ENCODE measurements at places on chromosomes 11 and 22.

DNA sequence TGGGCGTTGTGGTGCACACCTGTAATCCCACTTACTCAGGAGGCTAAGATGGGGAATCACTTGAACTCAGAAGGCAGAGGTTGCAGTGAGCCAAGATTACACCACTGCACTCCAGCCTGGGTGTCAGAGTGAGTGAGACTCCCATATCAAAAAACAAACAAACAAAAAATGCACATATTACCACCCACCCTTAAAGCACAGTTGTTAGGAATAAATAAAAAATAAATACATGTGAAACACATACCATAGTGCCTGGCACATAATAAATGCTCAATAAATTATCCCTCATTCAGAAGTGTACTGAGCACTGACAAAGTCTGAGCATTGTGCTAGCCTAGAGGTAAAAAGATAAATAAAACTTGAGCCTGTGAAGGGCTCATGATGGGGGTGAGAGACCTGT, 9.0 kb upstream of the JAML start:
- DNase-seq: no peak

- DNase-seq: no peak
Measured at GRCh38 chr11:66454247-66454646, 12.5 kb upstream of the PELI3 start.

GRCh38 chr11:69771466-69771865, 3.7 kb downstream of the FGF4 start:
- DNase-seq: no peak

DNA sequence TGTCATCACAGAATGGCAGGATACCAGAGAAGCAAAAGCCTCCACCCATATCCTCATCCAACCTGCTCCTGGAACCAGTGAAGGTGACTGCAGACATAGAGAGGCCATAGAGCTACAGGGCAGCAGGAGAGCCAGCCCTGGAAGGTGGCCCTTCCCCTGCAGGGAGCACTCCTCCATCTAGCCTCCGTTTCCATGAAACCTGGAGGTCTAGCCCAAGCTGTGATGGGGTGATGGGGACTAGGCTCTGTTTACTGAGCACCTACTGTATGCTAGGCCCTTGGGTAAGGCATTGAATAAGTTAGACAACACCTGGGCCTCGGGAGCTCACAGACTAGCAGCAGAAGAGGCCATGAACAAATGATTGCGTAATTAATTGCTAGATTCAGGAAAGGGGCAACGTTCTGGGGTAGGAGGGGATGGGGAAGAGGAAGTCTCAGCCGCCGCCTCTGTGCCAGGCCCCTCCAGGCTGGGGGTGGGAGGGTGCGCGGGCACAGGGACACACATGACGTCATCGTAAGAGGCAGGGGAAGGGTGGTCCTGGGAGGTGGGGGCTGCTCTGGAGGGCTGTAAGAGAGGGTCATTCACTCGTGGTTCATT, 784 bp upstream of the SYNGR1 start:
- no peak for DNase-seq

GRCh38 chr22:37057796-37058510, 6.4 kb downstream of the KCTD17 start:
- DNase-seq: no peak

DNA sequence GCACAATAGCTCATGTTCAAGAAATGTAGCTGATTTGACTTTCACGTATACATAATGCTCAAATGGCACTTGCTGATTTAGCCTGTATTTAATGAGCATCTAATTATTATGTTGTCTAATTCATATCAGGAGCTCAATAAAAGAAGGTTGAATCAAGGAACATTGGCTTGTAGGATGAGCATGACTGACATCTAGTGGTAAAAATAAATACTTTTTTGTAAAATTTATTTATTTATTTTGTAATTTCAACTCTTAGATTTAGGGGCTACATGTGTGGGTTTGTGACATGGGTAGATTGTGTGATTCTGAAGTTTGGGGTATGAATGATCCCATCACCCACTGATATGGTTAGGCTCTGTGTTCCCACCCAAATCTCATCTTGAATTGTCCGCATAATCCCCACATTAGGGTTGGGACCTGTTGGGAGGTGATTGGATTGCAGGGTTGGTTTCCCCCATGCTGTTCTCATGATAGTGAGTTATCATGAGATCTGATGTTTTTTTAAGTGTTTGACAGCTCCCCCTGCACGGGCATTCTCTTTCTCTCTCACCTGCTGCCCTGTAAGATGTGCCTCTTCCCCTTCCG, 1.7 kb upstream of the OR52E5 start:
- no peak for DNase-seq

DNA sequence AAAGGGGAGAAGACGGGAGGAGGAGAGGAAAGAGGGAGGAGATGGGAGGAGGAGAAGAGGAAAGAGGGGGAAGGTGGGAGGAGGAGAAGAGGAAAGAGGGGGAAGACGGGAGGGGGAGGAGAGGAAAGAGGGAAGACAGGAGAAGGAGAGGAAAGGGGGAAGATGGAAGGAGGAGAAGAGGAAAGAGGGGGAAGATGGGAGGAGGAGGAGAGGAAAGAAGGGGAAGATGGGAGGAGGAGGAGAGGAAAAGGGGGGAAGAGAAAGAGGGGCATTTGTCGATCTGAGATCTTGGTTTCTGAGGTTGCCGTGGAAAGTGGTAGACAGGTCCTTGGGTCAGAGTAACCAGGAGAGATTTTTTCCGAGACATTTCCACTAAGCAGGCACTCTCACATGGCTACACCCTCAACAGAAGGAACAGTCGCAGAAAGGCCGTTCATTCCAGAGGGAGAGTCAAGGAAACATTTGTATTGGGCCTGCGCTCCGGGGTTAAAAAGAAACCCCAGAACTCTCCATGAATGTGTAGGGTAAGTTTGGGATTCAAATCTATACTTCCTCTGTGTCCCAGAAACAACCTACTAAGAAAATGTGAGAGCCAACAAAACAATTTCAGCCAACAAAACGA, 39.8 kb upstream of the CARS1 start:
- no peak for DNase-seq

- no peak for DNase-seq
Measured at GRCh38 chr22:45090497-45090910, 73.2 kb upstream of the NUP50 start.

DNA sequence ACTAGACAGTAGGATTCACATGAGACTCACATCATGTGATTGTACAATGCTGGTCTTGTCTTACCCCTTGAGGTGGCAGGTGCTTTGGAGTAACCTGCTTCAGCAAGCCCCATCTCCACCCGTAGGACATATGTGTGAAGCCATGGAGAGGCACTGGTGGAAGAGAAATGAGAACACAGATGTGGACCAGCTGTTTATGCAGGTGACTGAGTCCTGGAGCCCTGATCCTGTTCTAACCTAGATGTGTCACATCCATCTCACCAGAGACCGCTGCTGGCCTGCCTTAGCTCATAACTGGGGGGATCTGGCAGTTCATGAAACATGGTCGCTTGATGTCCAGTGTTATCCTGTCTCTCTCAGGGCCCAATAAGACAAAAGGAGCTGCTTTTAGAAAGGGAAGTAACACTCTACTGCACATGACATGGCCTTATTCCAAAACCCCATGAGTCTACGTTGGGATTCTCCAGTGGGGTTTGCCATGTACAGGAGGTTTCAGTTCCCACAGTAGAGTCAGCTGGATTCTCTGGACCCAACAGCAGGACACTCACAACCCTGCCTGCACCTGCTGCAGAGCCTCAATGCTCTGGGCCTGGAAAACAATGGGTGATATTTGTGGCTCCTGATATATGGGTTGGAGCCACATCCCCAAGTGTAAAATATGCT, 62.0 kb downstream of the GGTLC2 start:
- DNase-seq: no peak

DNA sequence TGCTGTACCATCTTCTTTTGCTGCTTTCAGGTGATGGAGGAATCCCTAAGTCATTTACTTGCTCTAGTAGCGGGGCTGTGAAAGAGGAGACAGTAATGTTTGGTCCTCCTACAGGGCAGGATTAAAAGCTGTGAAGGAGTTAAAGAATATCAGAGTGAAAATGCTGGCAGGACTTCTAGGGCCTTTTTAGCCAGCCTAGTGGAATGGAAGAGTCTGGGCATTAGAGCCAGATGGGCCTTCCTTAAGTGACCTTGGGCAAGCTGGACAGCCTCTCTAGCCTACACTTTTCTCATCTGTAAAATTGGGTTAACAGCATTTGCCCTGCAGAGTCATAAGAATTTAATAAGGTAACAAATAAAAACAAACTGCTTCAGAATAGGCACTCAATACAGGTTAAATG, 114.7 kb downstream of the RBFOX2 start:
- no peak for DNase-seq

DNA sequence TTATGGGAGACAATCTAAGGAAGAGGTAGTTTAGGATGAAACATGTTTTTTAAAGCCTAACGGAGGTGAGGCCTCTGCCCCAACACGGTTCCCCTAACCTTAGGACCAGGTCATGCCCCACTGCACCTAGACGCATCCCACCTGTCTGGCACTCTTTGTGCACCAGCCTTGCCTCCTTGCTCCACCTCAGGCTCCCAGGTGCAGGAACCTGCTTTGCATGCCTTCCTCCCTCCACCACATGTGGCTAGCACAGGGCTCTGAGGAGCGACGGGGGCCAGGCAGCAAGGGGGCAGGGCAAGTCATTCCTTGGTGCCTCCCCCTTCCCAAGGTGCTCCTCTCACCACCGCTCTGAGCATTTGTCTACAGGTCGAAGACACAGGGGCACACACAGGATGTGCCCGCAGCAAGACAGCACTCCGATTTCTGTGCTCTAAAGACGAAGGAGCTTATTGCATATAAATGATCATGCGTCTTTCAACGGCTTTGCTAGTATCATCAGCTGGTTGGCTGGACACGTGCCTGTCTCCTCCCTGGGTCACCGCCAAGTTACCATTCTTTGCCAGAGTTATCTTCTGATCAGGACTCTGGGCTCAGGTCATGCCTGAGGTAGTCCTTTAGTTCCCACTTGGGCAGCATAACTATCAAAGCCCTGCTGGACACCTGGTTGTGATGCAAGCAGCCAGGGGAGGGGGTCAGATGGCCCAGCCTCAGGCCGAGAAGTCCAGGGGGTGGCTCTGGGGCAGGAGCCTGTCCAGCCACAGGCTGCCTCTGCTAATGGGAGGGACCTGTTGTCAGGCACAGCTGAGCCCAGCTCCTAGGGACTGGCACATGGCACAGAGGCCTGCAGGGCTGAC, 172.0 kb upstream of the NTM start:
- no peak for DNase-seq

GRCh38 chr22:25942856-25943411, 200.9 kb downstream of the MYO18B start:
- DNase-seq: no peak

DNA sequence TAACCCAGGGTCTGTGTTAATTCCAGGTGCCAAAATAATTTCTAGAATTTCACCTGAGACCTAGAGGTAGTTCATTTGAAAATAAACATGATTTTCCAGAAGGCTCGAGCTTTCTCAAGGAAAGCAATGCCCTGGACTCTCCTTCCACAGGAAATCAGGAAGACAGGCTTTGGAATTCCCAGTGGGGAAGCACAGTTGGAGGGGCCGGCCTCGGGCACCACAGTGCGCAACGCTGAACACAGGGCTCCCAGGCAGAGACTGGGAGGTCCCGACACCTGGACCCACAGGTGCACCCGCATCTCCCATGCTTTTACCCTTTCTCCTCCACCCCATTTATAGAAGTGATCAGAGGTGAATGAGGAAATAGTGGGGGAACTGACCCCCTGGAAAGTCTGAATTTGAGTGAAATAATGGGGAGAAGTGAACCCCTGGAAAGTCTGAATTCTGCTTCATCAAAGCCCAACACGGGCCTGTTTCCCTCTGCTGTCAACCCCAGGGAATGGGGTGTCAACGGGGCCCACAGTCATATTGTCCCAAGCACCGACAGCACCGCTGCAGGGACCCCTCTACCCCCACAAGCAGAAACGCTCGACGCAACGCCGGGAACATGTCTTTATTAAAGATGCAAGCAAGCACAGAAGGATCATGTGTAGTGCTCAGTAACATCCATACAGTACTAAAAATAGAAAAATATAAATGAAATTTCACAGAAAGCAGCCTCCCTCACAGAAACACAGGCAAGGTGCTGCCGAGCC, 12.0 kb upstream of the EFCAB6 start:
- no peak for DNase-seq

GRCh38 chr11:73210916-73211667, 7.0 kb upstream of the P2RY2 start:
- no peak for DNase-seq

- DNase-seq: peak; percentile 7
Measured at GRCh38 chr11:46560300-46560991, 33.4 kb downstream of the AMBRA1 start.

GRCh38 chr22:33382436-33382835, 324.3 kb upstream of the SYN3 start:
- DNase-seq: no peak

DNA sequence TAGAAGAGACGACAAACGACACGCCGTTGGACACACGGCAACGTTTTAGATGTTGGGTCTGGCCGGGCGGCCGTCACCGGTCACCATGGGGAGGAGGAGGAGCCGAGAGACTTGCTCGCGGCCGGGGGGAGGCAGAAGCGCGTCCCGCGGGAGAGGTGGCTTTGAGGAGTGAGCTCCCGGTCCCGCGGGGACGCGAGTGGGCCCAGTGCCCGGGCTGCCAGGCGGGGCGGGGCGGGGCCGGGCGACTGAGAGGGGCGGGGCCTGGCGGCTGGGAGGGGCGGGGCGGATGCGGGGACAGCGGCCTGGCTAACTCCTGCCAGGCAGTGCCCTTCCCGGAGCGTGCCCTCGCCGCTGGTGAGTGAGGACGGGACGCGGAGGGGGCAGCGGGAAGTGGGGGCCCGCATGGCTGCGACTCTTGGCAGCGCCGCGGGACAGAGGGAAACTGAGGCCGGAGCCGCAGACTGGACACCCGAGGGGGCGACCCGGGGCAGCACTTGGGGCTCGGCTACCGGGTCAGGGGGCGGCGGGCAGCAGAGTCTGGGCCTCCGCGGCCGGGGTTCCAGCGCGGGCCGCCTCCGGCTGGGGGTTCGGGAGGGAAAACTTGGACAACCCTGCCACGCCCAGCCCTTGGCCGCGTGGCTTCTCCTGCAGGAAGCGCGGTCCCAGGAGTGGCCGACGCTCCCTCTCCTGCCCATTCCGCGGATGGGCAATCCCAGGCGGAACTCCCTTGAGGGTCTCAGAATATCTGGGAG, at the start of gene TSPO:
TSPO (plus strand) TSS at position 309 of the 752 bp plus-strand sequence. CDS start 7,680 bp downstream, outside the sequence.
- peak; percentile 47 for DNase-seq

DNA sequence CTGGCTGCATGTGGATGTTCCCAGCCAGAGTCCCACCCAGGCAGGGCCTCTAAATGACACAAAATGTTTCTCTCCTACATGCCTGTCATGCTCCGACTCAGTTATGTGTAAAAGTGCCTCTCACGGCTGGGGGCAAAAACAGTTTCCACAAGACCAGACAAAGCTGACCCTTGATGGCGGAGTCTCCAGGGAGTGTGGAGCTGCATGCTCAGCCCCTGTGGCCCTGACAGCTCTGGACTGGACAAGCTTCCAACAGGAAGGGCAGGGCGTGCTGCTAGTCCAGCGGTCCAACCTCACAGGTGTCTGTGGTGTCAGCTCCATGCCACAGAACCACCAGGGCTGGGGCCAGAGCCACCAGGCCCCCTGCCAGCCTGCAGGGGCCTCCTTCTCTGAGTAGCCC, 149.6 kb downstream of the CRYBB2 start:
- DNase-seq: no peak

- no peak for DNase-seq
Measured at GRCh38 chr11:15943418-15944197, 412.7 kb downstream of the SOX6 start.
